Activated CD4-positive, alpha-beta T cell treated with anti-CD3 and anti-CD28 coated beads, Interleukin-2, amount 50 U/mL, for 4 hours (primary cell): ENCODE measurements at places on chromosomes 12 and 14.
A peak's percentile ranks its signal among the peaks of the same experiment; 100 is the strongest.

DNA sequence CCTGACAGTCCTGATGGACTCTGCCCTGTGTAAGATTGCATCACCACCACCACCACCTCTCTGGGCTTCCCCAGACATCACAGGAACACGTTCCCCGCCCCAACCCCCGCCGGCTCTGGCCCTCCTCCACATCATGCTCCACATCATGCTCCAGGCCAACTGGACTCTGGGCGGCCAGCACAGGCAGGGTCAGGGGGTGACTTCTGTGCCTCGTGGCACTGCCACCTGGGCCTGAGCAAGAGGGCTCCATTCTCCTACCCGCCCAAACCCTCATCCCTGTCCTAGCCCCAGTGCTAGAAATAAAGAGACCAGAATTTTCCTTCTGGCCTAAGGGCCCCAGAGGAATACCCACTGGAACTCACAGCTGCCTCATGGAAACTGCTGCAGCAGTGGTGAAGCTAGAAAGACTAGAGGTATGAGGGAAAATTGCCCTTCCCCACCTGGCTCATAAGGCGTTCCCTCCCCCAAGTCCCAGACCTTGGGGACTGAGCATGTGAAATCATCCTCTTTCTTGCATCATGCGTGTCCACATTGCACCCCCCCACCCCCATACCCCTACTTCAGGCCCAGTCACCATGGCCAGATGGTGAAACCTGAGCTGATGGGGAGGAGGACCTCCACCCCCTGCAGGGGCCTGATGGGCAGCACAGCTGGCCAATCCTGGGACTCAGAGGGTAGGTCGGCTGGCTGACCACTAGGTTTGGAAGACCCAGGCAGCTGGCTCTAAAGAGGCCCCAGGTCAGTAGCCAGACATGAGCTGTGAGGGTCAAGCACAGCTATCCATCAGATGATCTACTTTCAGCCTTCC, at the start of gene INHBE:
Gene INHBE, plus strand, starts transcription at position 742 of the 808 bp plus-strand sequence. CDS start 230 bp downstream, outside the sequence.
- DNase-seq, result no peak

- DNase-seq, result no peak
Observed at GRCh38 chr12:128947209-128947608, 93.9 kb downstream of the GLT1D1 start.

DNA sequence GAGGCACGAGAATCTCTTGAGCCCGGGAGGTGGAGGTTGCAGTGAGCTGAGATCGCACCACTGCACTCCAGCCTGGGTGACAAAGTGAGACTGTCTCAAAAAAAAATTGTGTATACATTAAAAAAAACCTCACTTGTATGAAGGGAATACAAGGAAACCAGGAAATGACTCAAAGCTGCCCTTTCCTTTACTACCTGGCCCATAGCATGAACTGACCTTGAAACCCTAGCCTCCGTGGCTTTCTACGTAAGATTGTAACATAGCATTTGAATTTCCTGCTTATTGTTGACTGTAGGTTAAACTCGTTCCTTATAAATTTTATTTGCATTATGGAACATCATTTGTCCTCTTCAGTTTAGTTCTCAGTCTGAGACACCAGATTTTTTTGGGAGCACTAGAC, 9.1 kb upstream of the DDX47 start:
- no peak for DNase-seq

GRCh38 chr12:51647647-51648046, 56.6 kb downstream of the SCN8A start:
- no peak for DNase-seq

- no peak for DNase-seq
Observed at GRCh38 chr14:88075269-88075981, 70.5 kb downstream of the GPR65 start.

GRCh38 chr12:59808317-59808910, 212.6 kb downstream of the SLC16A7 start:
- DNase-seq, result no peak

- no peak for DNase-seq
Observed at GRCh38 chr12:50564237-50564947, 59.6 kb downstream of the DIP2B start.

GRCh38 chr12:41205070-41205709, 17.1 kb downstream of the PDZRN4 start:
- DNase-seq, result no peak

DNA sequence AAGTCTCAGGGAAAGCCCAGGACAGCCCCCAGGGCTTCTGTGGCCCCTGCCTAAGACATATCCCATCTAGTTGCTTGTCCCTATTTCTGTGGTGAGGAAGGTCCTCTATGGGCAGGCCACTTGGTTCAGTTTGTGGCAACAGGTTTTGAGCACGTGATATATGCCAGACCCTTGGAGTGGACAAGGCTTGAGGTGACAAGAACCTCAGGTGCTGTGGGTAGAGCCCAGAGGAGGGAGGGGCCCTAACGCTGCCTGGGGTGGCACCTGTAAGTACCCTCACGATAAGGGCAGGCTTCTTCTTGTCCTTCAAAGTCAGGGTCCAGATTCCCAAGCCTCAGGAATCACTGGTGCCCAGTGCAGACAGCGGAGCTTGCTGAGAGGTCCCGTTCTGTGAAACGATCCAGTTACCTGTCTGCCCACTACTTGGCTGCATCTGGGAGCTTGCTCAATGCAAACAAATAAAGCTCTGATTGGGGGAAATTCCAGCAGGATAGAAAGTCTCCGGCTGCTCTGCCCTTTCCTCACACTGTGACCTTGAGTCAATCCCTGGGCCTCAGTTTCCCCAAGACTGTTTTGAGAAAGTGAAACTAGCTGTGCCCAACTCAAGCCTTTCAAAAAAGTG, 47.7 kb upstream of the FAM181A start:
- DNase-seq, result no peak

- no peak for DNase-seq
Observed at GRCh38 chr14:81137316-81137715, 83.4 kb downstream of the GTF2A1 start.

- DNase-seq, result no peak
Observed at GRCh38 chr14:24734917-24735500, 101.0 kb upstream of the GZMB start.

GRCh38 chr14:76490735-76491134, 114.8 kb downstream of the ESRRB start:
- DNase-seq, result no peak

- DNase-seq, result no peak
Observed at GRCh38 chr12:52044292-52044983, 6.8 kb upstream of the NR4A1 start.

- no peak for DNase-seq
Observed at GRCh38 chr12:104094284-104094683, 30.0 kb downstream of the HCFC2 start.

GRCh38 chr14:88698651-88699050, 94.1 kb downstream of the EML5 start:
- no peak for DNase-seq

- no peak for DNase-seq
Observed at GRCh38 chr12:67774983-67775587, 126.5 kb downstream of the DYRK2 start.

DNA sequence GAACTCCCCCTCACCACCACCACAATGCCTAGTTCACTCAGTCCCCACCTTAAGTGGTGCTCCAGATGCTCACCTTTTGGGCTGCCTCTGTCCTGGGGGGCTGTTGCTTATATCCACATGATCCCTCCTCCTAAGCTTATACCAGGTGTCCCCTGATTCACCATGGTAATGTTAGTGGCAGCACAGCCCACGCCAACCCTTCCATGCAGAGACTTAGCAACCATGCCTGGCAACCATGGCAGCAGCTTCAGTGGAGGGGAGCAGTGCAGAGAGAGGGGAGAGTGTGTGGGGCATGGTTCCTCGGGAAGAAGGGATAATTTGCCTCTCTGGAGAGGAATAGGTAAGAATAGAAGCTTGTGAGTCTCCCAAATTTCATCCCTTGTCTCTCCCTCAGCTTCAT, 1.2 kb upstream of the DDN start:
- no peak for DNase-seq

DNA sequence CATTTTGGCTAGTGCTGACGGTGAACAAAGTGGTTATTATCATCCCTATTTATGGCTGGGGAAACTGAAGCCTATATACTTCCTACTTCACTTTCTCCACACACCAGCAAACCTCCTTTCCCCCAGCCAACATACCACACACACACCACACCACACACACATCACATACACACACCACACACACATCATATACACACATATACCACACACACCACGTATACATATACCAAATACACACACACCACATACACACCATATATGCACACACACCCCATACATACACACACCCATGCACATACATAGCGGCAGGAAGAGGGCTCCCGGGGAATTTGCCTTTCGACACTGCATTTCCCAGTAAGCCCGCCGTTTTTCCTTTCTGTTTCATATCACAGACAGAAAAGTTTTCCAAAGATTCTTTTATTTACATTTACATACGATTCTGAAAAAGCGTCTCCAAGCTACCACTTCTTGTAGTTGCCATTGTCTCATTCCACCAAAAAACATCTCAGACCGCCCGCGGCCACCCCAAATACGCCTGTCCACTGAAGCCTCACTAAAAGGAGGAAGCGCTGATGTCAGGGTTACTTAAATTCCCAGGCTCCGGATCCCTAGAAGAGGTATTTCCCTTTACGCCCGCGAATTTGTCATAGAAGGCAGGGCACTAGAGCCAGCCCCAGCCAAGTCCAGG, 823 bp upstream of the RAB5B start:
- DNase-seq, result no peak

DNA sequence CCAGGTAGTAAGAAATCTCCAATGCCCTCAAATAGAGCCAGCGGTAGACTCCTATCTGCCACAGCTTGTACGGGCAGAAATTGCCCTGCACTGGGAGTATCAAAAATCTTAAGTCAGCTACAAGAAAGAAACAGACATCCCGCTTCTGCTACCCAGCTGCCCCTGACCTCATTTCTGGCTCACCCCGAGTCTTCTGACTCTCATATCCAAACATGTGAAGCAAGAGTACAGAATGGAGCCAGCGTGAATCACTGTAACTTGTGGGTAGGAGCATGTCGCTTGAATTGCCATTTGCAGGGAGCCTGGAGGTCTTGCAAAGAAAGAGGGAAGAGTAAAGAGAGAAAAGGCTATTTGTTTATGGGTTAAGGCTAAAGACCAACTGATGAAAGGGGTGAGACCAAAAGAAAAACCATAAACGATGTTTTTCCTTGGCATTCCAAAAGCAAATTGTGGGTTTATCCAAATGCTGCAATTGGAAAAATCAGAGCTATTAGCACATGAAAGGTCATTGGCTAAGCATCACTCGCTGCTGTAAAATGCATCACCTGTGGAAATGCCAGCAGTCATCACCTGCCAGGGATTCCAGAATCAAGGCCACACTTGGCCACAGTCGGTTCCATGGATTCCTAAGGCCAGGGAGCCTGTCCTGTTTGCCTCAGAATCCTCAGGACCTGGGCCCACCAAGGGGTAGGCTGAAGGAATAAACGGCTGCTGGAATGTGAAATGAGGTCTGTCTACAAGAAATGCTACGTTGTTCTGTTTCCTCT, 86.6 kb downstream of the FOXN3 start:
- DNase-seq, result no peak

GRCh38 chr12:740921-741320, 11.5 kb upstream of the WNK1 start:
- no peak for DNase-seq

DNA sequence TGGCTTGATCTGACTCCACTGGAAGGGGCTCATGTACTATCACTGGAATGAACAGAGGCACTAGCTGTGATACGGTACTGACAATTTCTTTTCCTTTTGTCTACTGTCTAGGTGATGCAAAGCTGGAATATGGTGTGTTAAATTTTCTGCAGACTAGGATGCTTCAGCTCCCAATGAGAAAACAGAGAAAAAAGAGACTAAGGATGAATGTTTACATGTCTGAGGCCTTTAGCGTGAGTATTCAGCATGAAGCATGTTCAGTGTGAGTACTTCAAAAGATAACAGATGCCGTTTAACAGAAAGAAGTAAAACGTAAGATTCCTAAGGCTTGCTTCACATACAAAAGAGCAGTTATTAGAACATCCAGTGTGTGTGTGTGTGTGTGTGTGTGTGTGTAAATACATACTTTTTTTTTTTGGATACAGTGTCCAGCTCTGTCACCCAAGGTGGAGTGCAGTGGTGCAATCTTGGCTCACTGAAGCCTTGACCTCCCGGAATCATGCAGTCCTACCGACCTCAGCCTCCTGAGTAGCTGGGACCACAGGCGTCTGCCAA, 92.3 kb upstream of the FERMT2 start:
- DNase-seq, result no peak

- DNase-seq, result peak; percentile 65
Observed at GRCh38 chr12:1791104-1791841, 29.1 kb upstream of the LRTM2 start.

DNA sequence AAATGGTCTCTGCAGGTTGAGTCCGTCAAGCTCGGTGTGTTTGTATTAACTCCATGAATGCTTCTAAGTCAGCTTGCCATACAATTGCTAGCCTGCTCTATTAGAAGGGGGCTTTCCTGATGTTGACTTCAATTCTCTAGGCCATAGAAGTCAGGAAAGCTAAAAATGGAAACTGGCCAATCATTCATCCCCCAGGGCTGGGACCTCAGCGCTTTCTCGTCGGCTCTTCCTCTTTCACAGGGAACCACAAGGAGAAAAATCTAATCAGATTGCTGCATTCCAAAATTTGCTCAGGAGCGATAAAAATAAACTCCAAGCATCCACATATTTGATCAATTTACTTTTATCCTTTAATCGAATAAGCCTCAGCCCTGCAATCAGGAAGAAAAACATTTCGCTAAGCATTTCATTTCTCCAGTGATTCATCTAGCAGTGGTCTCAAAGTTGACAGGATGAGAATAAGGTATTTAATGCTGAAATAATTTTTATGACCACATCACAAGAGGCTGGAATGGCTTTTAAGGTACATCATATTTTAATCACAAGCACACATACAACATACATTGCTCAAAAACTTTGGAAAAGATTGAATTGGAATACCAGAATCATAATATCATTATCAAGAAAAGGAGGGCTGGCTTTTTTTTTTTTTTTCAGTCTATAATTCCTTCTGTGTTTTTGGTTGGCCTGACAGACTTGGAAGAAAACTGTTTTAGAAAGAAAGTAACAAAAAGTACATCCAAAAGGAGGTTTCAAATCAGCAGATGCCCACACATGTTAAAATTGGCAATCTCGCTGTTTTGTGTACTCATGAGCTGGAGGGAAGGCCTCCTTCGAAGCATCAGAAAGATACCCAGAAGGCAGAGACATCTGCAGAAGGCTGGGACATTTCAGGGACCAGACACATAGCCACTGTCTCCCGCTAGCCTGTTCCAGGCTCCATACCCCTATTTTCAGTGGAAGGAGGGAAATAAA, 316.3 kb downstream of the NUAK1 start:
- no peak for DNase-seq

GRCh38 chr14:24095271-24096068, 1.4 kb downstream of the PCK2 start:
- peak; percentile 47 for DNase-seq
